ENCODE measurements at places on chromosomes 5 and 9.

DNA sequence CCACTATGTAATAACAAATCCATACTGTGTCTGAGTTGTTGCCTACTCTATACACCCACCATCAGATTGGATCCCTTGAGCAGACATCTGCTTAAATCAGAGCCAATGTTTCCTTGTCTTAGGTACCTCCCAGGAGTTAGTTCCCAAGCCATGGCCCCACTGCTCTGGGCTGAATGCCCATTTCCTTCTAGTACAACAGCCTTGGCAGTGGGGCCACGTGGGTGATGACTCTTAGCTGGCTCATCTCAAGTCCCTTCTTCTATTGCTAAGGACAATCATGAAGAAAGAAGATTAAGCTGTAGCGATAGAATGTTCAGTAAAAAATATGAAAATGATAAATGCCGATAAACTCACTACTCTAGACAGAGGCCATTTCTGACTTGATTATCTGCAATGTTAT lies 16.6 kb downstream of the PTGR1 start:
- no peak for DNase-seq

DNA sequence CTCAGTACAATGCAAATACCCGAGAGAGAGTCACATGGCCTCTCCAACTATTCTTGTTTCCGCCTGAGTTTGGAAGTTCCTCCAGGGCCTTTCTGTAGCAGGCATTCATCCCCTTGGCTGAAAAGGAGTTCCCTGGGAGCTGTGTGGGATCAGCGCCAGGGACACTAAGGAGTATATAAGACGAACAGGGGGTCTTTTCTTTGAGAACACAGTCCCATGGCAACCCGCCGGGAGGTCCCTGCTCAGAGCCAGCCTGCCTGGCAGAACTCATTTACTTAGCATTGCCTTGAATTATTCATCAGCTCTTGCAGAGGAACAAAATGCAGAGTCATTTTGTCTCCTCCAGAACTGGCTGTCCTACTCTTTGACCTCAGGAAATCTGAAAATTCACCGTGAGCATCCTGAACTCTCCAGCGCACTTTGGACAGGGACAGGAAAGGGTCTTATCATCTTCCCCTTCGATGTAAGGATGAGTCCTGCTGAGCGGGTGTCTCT lies 120.4 kb upstream of the OSMR start:
- DNase-seq = no peak

- DNase-seq = no peak
Observed at GRCh38 chr5:96114736-96115135, 153.1 kb upstream of the ELL2 start.

GRCh38 chr9:123365881-123366528 lies 10.0 kb downstream of the CRB2 start:
- DNase-seq = peak; percentile 36

DNA sequence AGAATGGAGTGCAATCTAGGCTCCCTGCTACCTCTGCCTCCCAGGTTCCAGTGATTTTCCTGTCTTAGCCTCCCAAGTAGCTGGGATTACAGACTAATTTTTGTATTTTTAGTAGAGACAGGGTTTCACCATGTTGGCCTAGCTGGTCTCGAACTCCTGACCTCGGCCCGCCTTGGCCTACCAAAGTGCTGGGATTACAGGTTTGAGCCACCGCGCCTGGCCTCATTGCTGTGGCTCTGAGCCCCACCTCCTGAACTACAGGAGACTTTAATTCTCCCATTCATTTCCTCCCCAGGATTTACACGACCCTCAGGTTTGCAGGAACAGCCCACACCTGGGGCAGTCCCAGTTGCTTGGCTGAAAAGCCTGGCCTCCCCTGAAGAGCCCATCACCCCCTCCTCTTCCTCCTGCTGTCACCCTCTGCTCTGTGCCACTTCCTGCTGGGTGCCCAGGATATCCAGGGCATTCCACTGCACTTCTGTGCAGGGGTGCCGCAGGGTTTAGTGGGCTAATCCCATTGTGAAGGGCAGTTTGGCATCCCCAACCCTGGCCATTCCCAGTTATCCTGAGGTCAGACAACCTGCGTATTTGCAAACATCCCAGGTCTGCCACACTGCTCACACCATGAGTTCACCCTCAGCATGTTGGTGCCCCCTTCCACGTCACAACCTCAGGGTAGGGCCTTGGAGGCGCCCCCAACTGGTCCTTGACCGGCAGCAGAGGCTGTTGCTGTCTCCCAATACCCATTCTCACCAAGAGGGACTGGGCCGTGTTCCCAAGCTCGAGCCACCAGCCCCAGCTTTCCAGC lies 265.0 kb upstream of the IRX4 start:
- DNase-seq = no peak

DNA sequence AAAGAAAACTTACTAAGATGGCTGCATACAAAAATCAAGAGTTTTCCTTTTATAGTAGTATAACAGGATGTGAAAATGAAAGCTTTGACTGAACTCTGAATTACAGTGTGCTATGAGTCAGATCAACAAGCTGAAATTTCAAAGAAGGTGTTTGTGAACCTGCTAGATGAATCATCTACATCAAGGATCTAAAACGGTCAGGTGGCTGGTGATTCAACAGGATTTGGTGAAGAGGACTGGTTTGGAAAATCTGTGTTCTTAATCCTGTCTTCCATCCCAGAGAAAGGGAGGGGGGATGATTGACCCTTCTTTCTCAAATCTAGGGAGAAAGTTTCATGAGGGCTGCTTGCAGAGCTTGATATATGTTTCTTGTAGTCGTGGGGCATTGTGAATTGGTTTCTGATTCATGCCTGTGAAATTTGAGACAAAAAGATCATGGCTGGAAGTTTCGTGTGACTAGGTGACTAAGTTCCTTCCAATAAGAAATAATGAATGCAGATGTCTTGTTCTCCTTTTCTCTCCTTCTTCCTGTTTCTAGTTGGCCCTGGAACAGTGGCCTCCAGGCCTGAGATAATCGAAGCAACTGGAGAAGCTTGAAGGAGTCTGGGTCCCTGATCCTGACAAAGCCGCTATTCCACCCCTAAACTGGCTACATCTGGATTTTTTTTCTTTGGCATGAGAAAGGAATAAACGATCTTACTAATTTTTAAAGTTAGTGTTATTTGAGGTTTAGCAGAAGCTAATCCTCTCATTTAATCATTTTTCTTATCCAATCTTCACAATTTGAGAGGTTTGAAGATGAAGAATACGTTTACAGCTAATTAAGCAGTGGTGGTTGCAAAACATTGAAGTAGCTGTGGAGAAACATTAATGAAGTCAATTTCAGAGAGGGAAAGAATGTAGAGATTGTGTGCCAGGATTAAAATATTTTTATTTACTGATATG lies 67.2 kb downstream of the MRPS30 start:
- no peak for DNase-seq

GRCh38 chr5:95872346-95873268 lies 50.1 kb upstream of the GLRX start:
- DNase-seq = no peak

- DNase-seq = no peak
Observed at GRCh38 chr9:8564960-8565359, 765.4 kb upstream of the DMAC1 start.

DNA sequence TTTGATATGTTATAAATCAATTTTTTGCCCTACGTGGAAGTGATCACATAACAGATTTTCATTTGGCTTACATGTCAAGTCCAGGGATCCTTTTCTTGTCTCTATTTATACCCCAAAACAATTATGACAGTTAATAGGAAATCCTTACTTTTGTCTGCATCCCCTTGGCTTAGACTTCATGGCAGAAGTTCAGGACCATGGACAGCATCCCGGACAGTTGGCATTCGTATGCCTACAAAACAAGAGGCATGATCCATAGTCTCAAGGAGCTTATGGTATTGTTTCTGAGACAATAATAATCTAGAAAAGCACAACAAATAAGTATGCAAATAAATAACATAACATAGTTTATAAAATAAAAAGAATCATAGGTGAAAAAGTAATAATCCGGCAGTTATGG lies 214.3 kb upstream of the GRIA1 start:
- DNase-seq = peak; percentile 15

DNA sequence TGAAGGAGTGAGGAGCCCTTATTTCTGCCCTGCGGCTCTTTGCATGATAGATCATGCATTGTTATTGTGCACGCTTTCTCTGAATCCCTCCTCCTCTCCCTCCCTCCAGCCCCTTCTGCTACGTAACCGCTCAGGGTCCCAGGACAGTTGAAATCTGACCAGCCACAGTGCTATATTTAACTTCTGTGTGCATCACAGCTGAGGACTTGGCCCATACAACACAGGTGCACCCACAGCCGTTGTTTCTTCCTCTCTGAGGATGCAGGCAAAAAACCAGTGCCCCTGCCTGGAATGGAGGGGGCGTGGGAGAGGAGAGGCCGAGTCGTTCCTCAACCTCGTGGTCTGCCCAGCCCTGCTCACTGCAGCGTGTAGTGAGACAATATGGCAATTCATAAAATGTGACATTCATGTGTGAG lies 335.6 kb upstream of the CLINT1 start:
- DNase-seq = no peak

- no peak for DNase-seq
Observed at GRCh38 chr5:139124774-139125520, 73.2 kb downstream of the SIL1 start.

DNA sequence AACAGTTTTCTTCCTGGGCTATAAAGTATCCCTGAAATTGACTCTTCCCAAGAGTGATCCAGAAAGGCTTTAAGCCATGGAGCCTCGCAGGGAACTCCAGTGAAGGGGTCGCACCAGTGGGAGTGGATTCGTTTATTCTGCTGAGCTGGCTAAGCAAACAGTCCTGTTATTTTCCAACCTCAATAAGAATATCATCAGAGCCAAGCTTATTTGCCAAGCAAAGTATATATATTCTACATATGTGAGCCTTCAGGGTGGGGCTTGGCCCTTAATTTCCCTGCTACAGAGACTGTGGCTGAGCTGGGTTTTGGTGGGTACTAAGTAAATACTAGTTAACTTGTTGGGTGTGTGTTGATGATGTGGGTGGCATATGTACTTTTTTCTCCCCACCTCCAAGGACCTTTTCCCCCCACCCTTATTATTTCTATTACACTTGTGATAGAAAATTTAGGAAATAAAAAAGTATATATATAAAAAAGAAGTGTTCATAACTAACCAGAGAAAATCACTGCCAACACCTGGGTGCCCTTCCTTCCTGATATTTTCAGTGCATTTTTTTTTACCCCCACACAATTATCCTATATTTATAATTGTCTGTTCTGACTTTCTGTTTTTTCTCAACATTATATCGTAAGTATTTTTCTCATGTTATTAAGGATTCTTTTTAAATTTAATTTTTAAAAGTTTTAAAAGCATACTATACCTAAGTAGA lies 5.3 kb downstream of the GSN start:
- DNase-seq = no peak

GRCh38 chr5:4233671-4234070 lies 638.0 kb downstream of the IRX1 start:
- no peak for DNase-seq

DNA sequence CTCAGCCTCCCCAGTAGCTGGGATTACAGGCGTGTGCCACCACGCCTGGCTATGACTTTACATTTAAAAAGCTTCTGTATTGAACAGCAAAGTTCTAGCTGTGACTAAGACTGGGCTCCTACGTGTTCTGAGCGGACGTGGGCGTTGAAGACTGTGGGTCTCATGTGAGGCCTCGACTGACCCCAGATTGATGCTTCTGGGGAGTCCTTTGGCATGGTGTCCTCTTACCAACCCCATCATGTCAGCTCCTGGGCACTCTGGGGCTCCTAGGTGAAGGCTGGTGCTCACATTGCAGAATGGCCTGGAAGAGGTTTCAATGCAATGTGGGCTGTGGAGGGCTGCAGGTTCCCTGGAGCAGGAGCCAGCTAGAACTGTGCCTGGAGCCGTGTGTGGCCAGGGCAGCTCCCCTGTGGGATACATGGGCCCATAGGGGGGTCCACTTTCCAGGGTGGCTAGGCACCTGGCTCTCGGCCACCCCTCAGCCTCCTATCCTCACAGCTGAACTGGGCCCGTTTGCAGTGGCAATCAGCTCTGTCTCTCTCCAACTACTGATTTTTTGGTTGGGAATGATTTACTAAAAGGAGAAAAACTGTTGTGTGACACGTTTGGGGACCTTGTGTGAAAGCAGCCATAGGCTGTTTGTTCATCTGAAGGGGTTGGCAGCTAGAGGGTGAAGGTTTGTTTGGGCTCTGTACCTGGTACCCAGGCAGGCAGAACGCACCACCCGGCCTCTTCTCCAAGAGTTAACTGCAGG lies 29.7 kb downstream of the SLC25A25 start:
- no peak for DNase-seq

DNA sequence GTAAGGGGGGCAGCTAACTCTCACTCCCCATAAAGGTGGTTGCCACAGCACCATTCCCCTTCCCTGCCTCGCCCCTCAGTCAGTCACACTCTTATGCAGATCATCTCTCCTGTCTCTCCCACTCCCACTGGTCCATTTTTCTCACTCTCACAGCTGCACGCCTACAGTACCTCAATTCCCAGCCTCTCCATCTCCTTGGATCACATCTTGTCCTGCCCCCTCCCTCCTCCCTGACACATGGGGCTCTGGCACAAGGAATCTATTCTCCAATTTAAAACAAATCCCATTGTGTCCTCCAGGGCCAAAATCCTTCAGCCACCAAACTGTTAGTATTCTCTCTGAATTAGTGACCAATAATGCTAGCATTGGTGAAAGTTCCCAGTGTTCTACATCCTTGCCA lies 114.4 kb downstream of the AUH start:
- DNase-seq = no peak

DNA sequence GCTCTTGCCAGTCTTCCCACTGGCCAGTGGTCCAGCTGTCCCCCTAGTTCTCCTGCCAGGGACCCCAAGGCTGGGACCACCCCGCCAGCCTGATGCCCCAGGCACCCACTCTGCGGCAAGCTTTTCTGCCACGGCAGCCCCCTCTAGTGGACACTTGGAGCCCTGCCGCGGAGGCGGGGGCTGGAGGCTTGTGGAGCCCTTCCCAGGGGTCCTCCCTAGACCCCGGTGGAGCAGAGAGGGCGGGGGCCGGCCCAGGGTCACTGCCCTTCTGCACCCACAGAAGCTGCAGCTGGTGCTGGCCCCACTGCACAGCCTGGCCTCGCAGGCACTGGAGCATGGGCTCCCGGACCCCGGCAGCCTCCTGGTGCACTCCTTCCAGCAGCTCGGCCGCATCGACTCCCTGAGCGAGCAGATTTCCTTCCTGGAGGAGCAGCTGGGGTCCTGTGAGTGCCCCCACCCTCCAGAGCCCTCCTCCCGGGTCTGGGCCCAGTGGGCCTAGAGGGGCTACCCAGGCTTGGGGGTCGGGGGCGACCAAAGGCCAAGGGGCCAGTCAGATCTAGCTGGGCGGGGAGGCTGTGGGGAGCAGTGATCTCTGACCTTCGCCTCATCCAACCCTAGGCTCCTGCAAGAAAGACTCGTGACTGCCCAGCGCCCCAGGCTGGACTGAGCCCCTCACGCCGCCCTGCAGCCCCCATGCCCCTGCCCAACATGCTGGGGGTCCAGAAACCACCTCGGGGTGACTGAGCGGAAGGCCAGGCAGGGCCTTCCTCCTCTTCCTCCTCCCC lies 9.1 kb downstream of the EGFL7 start:
- no peak for DNase-seq

- DNase-seq = no peak
Observed at GRCh38 chr5:6905883-6906282, 192.7 kb downstream of the TENT4A start.

GRCh38 chr5:135387629-135387960 lies 11.4 kb downstream of the MACROH2A1 start:
- no peak for DNase-seq

- DNase-seq = peak; percentile 72
Observed at GRCh38 chr9:4298255-4299004, 1.4 kb downstream of the GLIS3 start.

All from H1 (cell line).